ENCODE measurements at places on chromosomes 7 and 10. TPM values are rescaled to one million over a fixed set of nuclear protein-coding genes. Genes with fewer than 3 reads are reported as not detected.

PRSS58 gene
- not detected for total RNA-seq

CEP55 gene
- total RNA-seq: 4.1 TPM

NEUROD6 gene
- not detected for total RNA-seq

FEZF1 gene
- total RNA-seq: not detected

WNT2 gene
- total RNA-seq: 1.3 TPM

STOX1 gene
- 0.33 TPM for total RNA-seq

PLEKHS1 gene
- total RNA-seq: not detected

WDR86 gene
- 4.9 TPM for total RNA-seq

PIK3CG gene
- 2.2 TPM for total RNA-seq

RNF133 gene
- 2.8 TPM for total RNA-seq

CFAP69 gene
- total RNA-seq: 11.7 TPM

VAX1 gene
- total RNA-seq: not detected

TMEM196 gene
- total RNA-seq: not detected

OR2A1 gene
- not detected for total RNA-seq

NKX1-2 gene
- total RNA-seq: not detected

XRCC2 gene
- total RNA-seq: 0.33 TPM

PARP12 gene
- 25.9 TPM for total RNA-seq

DGKB gene
- 0.42 TPM for total RNA-seq

OR13A1 gene
- total RNA-seq: under 0.01 TPM

MGAM2 gene
- total RNA-seq: 0.59 TPM

CTAGE8 gene
- 0.92 TPM for total RNA-seq

TLX1 gene
- total RNA-seq: 0.33 TPM

VKORC1L1 gene
- total RNA-seq: 14.6 TPM

CUX1 gene
- total RNA-seq: 18.6 TPM

COL1A2 gene
- total RNA-seq: 35.0 TPM

SP8 gene
- not detected for total RNA-seq

RSPH10B gene
- 0.33 TPM for total RNA-seq

CAMK2B gene
- total RNA-seq: 2.2 TPM

ARHGEF5 gene
- total RNA-seq: 3.5 TPM

IDI2 gene
- not detected for total RNA-seq

SEC31B gene
- 5.9 TPM for total RNA-seq

SPDYE2 gene
- total RNA-seq: 0.08 TPM

FAM221A gene
- total RNA-seq: 2.8 TPM

FANK1 gene
- not detected for total RNA-seq

SPAG6 gene
- total RNA-seq: 0.23 TPM

ZNF503 gene
- total RNA-seq: 1.6 TPM
